ENCODE measurements at places on chromosomes 6 and 20.

- no peak for DNase-seq
Observed at GRCh38 chr6:159902620-159903019, 11.8 kb downstream of the MAS1 start.

GRCh38 chr20:4720977-4721349 lies 746 bp upstream of the PRND start:
- DNase-seq = no peak

- DNase-seq = no peak
Observed at GRCh38 chr6:71333697-71334096, 45.1 kb downstream of the OGFRL1 start.

GRCh38 chr20:1490643-1491195 lies 501 bp downstream of the SIRPB2 start:
- no peak for DNase-seq

DNA sequence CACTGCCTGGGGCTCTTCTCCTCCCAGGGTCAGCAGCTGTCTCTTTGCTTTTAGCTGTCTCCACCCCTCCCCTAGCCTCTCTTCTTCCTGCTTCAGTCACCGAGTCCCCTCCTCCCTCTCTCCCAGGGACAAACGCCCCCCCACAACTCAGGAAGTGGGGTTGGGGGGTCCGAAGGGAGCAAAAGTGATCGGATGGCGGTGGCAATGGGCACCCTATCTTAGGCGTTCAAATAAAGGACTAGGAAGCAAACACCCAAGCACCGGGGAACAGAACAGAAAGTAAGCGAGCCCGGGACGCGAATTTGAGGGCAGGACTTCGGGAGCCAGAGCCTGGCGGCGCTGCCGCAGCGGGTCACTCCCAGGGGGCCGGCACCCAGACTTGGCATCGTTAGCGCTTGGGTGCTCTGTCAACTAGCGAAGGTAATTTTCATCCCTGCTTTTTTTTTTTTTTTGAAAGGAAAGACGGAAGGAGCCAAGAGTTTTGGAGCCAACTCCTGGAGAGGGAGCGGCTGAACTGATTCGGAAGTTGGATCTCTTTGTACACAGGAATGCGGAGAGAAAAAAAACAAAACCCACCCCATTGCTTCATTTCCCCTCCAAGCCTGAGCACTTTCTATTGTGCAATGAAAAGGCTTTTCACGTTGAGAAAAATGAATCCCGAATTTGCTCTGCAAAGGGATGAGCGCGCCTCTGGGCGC lies 815 bp upstream of the ITPR3 start:
- no peak for DNase-seq

DNA sequence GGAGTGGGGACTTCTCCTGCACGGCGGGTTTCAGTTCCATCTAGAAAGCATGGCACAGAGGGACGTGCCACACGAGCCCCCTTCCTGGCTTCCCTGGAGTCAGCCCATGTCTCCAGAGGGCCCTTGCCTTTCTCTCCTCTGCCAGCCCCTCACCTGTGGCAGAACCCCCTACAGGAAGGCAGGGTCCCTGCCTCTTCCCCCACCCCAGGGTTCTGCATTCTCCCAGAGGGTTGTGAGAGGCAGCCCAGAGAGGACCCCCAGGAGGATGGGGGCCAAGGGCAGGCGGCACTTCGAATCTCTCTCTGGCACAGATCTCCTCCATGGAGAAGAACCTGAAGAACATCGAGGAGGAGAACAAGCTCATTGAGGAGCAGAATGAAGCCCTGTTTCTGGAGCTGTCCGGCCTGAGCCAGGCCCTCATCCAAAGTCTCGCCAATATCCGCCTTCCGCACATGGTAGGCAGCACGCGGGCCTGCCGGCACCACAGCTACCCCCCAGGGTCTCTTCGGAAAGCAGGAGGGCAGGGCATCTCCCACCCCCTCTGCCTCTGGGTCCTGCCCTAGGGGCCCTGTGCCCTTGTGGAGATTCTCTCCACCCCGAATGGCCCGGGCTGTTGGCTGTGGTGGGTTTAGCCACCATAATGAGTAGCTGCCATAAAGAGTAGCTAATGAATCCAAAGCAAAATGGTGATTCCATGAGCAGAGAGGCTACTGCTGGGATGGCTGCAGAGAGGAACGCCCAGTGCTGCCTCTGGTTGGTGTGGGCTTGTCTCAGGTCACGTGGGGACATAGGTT lies 15.9 kb upstream of the PCMTD2 start:
- DNase-seq = no peak

GRCh38 chr6:107345393-107345792 lies 114.0 kb downstream of the PDSS2 start:
- no peak for DNase-seq

DNA sequence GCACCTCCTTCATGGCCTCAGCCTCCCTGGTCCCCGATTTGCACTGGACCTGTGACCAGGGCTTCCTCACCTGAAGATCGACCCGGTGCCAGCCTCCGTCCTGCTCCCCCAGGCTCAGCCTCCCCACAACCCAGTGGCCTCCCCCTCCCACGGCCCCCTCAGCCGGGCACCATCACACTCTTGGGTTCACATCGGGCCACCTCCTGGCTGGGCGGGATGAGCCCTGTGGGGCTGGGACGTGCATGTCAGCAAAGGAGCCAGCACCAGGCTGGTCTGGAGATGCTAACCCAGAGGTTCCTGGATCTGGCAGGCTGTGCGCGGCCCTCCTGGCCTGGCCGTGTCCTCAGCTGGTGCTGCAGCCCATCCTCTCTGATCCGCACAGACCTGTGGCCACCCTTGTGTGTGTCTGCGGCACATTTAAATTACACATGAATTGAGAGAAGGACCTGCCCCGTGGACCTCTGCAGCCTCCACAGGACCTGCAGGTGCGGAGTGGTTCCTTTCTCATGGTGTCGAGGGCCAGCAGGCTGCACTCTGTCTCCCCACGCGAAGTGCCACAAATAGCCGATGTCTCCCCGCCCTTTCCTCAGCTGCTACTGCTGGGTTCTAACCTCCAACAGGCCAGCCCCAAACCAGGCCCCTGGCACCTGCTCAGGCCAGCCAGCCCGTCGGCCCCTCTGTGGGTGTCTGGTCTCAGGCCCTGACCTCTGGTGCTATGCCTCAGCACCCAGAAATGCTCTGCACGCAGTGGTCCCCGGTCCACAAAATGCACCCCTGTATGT lies 237.5 kb downstream of the ERMARD start:
- no peak for DNase-seq

DNA sequence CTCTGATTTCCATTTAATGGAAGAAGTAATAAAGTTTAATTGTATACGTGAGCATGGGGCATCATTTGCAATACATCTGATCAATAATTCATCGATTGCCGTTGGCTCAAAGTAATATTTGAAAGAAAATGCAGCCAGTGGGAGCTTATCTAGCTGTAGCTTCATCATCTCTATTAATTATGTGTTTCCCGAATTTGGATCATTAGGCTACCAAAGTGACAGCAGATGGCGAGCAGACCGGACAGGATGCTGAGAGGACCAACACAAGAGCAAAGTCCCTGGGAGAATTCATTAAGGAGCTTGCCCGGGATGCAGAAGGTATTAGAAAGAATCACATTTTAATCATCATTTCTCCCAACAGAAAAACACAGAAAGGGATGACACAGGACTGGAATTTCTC lies 327.1 kb downstream of the ARHGAP18 start:
- no peak for DNase-seq

GRCh38 chr20:22324505-22324904 lies 259.9 kb downstream of the FOXA2 start:
- DNase-seq = no peak

DNA sequence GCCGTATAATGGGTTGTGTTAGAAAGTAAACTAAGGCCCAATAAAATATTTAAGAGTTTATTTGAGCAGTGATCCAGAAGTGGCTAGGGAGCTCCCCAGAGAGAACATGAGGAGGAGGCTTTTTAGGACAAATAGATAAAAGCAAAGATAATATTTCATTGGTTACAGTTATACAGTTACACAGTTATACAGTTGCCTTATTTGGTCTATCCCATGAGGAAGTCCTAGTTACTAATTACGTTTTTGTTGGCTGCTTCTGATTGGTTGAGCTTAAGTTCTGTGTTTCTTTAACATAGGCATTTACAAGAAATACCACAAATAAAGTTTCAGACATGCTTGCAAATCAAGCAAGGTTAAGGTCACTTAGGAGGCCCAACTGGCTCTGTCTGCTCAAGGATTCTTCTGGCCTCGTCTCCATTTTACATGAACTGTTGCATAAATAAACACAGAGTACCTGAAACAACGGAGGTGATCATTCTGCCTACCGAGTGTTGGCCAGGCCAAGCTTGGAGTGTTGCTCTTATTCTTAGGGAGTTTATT lies 7.0 kb downstream of the UBD start:
- DNase-seq = no peak

DNA sequence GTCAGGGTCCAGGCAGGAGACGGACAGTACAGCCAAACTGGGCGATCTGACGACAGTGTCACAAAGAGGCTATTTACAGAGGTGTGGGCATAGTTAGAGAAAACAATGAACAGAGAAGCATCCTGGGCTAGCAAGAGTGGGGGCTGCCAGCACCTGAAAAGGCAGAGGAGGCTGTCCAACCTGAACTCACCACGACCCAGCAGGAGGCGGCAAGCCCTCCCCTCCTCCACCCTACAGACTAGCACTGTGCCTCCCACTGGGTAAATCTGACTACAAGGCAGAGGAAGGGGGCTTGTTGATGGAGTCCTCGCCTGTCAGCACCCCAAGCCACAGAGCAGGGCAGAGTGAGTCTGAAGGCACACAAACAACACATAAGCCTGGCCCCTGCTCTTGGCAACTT lies 52.8 kb upstream of the CDYL start:
- no peak for DNase-seq

All from activated CD8-positive, alpha-beta memory T cell treated with anti-CD3 and anti-CD28 coated beads for 48 hours (primary cell).